ENCODE measurements at places on chromosomes 3 and 15.

GRCh38 chr3:170095771-170096170, 58.0 kb downstream of the GPR160 start:
- DNase-seq: no peak

DNA sequence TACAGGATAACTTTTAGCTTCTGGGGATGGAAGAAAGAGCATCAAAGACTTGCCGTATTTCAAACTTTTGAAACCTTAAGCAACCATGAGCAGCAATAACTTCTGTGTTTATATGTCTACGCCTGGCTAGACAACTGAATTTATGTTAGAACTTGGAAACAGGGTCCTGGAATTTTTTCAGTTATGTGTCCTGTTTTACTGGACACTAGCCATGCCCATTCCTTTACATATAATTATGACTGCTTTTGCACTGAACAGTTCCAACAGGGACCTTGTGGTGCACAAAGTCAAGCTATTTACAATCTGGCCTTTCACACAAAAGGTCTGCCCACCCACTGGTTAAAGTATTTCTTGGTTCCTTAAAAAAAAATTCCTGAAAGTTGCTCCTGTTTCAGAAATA, 37.1 kb downstream of the TJP1 start:
- no peak for DNase-seq

DNA sequence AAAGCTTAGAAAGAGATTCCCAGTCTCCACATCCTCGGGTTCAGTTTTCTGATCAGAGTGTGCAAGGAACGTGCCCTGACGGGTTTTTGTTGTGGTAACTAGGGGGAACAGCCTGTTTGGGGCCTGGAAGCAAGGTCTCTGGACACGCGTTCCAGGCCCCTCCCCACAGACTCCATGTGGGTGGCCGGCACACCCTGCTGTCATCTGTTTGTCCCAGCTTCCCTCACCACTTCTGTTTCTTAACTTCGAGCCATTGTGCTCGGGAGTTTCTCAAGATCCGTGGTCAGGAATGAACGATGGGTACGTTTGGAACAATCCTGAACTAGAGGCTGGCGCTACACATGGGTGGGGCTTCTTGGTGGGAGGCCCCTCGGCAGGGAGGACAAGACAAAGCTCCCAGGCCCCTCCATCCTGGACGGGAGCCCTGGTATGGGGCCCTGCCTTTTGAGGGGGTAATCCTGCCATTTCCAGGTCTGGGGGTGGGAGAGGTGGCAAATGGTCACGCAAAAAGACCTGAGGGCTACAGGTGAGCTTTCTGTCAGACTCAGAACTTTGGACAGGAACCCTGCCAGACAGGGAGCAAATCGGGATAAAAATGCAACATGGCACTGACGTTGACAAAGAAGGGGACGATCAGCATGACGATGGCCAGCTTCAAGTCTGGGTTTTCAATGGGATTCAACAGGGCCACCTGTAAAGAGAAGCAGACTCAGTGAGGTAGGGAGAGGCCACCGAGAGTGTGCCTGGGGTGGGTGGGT, 8.5 kb upstream of the MUSTN1 start:
- no peak for DNase-seq

GRCh38 chr15:32838338-32838737, 120.5 kb downstream of the GREM1 start:
- no peak for DNase-seq

DNA sequence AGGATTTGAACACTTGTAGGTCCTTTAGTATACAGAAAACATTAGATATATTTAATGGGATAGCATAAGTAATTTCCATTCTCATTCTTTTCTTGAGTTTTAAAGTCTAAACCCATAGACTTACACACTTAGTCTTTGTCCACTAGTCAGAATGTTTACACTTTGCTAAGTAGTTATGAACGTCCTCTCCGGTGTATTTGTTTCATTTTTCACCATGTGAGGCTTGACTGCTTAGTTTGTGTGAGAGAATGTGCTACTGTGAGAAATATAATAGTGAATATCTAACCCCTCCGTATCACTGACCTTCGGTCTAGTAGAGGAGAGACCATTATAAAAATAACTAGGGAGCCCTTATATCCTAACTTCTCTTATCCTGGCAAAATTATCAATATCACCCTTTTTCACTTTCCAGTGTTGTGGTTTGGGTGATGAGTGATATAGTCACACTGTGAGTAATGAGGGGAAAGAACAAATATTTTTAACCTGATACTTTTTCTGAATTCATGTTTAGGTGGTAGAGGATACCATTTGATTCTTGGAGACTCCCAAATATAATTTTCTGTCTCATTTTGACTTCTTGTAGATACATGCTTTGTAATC, 122.4 kb downstream of the UBE2E2 start:
- no peak for DNase-seq

GRCh38 chr3:35224565-35225295, 414.6 kb upstream of the ARPP21 start:
- DNase-seq: no peak

DNA sequence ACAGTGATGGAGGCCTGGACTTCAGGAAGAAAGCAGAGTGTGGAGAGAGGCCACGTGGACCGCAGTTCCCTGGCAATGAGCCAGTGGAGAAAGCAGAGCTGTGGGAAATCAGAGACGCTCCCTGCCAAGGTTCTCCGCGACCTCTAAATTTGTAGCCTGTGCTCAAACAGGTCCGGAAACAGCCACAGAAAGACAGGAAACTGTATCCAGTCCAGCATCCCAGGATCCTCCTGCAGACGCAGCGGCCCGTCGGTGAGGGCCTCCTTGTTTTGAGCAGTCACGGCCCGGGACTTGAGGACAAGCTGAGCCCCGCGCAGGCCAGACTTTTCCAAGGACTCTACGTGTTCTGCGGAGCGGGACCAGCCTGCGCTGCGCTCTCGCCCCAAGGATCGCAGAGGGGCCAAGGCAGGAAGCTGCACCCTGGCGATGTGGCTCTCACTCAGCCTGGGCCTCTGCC, 22.3 kb downstream of the RPSA start:
- no peak for DNase-seq

- no peak for DNase-seq
Observed at GRCh38 chr3:38039101-38039898, at the start of gene DLEC1. DLEC1 (plus strand) TSS chr3:38039208; CDS start chr3:38039226, 18 bp downstream.

- no peak for DNase-seq
Observed at GRCh38 chr3:16380421-16380820, 115.4 kb downstream of the OXNAD1 start.

DNA sequence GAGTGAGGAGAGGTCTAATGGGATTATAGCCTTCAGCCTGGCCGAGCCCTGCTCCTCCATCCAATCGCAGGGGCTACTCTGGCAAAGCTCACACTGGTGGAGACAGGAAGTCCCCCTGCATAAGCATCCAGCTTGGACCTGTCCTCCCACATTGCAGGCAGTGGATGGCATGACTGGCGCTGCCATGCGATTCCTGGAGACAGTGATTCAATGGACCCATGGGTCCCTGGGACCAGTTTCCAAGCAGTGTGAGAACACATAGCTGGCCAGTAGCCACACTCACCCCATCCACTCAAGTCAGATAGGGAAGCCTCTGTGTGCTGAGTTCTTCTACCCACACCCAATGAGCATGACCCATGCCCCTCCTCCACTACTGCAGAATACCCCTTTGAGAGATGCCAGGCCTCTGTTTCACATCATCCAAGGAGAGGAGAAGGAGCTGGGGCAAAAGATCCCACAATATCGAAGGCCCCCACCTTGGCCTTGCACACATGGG, 18.1 kb upstream of the POC1A start:
- no peak for DNase-seq

DNA sequence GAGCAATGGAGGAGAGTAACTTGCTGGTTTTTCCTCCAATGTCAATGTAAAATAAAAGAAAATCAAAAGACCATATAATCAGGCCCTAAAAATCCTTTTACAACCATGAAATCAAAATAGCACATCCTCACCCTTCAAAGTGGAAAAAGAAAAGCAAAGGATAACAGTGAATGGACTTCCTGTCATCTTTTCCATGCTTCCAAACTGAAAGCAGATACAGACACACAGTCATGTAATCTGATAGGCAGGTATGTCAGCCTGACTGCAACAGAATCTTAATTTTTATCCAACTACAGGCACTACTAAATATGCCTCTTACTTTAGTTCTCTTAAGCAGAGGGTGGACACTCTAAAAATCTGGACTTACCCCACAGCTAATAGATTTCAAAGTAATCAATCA, 27.8 kb upstream of the IGDCC4 start:
- no peak for DNase-seq

- DNase-seq: no peak
Observed at GRCh38 chr3:90184861-90185260, 1077.4 kb downstream of the EPHA3 start.

DNA sequence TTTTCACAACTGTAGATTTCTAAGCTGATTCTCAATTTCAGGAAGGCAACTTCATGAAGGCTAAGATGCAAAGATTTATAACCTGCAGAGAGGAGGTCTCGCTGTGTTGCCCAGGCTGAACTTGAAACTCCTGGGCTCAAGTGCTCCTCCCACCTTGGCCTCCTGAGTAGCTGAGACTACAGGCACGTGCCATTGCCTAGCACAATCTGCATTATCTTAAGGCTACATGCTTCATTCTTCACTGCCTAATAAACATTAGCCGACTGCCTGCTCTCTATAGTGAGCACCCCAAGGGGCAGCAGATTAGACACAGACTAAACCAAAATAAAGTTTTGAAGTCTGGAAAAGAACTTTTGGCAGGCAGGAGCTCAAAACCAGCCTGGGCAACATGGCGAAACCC, 17.1 kb downstream of the CPEB1 start:
- DNase-seq: no peak

DNA sequence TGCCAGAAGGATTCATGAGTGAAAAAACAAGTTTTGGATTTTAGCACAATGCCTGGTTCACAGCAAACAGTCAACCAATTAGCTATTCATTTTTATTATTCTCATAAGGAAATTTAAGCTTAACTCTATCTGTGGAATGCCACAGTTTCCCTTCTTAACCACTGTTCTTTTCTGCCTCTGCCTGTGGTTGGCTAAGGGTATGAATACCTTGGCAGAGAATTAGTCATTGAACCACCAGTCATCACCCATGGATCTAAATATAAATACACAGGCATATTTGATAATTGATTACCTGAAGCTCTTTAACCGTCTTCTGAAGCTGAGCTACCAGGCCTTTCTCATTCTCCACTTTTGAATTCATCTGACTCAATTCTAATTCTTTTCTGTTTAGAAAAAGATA, 79.9 kb downstream of the MYH15 start:
- no peak for DNase-seq

DNA sequence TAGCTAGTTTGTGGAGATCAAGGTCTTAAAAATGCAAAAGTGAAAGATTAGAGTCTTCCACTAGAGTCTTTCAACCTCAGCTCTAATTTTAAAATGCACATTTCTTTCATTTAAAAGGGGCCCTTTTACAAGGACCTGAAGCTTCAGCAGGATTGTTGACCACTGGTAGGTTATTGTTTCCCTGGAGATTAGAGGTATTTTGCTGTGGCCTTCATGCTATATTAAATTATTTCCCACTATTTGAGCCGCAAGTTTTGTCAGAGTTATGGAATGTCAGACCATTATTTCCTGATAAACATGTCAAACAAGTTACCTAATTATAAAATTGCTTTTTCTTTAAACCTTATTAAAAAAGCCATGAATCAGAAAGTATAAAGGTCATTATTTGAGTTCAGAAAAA, 103.1 kb upstream of the CCNL1 start:
- no peak for DNase-seq

DNA sequence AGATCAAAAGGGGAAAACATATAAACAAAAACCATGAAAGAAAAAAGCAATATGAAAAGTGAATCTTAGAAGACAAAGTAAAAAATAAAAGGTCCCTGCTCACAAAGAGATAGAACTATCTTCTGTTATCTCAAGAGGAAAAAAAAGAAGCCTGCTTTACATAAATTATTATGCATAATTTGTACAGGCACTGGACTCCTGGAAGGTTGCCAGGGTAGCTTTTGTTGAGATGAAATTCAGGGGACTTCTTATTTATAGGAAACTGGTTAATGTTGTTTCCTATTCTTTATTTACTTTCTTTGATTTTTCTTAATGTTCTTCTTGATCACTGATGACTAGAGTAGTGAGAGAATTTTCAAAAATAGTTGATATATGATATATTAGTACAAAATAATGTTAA, 66.9 kb downstream of the PPM1L start:
- no peak for DNase-seq

DNA sequence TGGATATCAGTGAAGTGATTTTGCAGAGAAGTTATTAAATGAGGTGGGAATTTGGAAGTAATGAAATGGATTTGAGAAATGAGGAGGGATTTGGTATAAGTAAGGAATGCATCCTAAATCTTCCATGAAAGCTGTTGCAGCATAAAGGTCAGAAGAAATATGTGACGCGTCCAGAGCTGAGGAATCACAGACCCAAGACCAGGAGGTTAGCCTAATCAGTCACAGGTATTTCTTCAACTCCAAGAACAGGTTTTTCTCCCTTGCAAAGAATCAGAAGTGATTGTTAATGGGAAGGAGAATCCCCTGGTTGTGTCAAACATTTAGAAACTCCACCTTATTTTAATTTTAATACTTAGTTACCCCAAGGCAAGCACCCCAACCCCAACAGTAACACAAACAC, 253.2 kb downstream of the MEX3B start:
- no peak for DNase-seq
